ENCODE measurements at places on chromosomes 3 and 15.

GRCh38 chr15:88900309-88900981 lies 5.1 kb upstream of the HAPLN3 start:
- no peak for DNase-seq

DNA sequence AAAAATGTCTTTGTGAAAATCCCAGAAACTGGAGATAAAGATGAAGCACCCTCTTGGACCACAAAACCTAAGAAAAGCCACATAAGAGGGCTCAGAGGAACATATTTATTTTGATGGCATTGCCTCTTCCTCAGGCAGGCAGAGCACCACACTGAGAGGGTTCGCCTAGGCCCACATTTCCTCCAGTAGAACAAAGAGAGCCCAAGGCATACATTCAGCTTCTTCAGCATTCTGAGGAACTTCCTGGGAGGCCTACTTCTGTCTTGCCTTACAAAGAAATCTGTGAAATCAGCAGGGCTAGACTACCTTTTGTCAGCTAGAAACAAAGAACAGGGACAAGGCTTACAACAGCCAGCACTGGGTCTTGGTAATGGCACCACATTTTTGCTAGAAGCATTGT lies 1325.3 kb downstream of the SI start:
- DNase-seq = no peak

- no peak for DNase-seq
These were observed 15.8 kb downstream of the EFCAB12 start for GRCh38 chr3:129412542-129413198.

DNA sequence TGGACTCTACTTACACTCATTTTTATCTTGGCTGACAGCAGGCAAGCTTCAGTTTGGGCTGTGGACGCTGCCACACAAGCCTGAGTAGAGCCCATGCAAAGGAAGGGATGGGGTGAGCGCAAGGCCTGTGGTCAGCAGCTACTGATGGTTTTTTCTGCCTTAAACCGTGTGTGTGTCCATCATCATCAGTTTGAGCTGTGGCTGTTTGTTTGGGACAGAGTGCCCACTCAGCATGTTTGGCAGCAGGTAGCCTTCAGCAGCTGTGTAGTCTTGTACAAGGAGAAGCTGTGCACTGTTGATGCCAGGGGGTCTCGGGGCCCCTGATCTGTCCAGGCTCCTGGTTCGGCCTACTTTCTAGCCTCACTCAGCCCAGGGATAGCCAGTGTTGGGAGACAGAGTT lies 3.5 kb downstream of the RBM15B start:
- no peak for DNase-seq

DNA sequence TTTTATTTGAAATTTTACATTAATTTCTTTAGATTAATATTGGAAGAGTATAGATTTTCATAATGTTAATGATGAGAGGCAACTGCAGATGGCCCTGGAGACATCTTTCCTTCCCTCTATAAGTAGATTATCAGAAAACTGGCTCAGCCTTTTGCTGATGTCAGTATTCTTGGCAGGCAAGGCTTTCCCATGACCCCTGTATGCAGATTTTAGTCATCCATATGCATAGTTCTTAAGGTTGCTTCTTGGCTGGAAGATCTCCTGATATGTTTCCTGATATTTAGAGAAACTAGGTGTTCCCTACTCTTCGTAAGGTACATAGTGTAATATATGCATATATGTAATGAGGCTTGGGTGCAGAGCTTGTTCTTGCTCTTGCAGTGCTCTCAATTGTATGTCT lies 911.4 kb downstream of the EPHA3 start:
- no peak for DNase-seq

DNA sequence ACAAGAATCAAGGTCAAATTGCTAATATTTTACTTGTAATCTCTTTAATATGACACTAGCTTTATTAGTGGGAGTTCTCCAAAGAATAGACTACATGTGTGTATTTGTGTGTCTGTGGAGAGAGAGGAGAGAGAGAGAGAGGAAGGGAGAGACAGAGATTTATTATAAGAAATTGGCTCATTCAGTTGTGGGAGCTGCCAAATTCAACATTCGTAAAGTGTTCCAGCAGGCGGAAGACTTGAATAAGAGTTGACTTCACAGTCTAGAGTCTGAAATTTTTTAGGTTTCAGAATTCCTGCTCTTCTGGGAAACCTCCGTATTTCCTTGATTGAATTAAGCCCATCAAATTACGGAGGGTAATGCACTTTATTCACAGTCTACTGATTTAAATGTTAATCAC lies 4.7 kb upstream of the CLDN1 start:
- no peak for DNase-seq

DNA sequence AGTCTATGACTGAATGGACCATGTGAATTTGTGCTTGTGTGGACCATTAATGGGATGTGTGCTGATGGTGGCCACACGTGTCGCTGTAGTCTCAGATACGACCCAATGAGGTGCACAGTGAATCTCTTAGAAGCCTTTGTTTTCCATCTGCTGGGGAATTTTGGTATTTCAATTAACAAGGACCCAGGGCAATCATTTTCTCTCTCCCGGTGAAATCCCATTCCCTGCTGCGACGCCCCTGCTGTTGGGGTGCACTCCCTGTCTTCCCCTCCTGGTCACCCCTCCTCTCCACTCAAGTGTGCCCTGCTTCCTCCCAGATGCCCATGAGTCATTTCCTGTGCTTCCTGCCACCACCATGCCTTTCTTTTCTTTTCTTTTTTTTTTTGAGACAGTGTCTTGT lies 32.7 kb downstream of the EBLN2 start:
- DNase-seq = no peak

GRCh38 chr3:134216191-134216764 lies 34.4 kb downstream of the RYK start:
- no peak for DNase-seq

GRCh38 chr3:66454464-66454859 lies 46.4 kb downstream of the LRIG1 start:
- no peak for DNase-seq

DNA sequence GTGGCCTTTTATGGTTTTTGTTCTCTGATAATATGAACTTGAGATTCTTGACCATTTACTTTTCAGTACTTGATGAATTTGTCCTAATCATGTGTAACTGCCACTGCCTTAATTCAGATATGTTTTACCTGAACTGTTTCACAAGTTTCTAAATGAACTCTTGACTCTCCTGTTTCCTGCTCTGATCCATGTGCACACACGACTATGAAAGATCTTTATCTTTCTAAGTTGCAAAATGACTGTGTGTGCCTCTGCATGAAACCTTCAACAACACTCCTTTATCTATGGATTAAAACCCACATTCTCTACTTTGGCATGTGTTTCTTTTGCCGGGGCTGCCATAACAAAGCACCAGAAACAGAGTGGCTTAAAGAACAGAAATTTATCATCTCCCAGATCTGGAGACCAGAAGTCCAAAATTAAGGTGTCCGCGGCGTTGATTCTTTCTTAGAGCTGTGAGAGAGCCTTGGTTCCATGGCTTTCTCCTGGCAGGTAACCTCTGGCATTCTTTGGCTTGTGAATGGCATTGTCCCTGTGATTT lies 275.0 kb downstream of the ADAMTSL3 start:
- DNase-seq = no peak

- DNase-seq = no peak
These were observed 55.3 kb upstream of the VILL start for GRCh38 chr3:37935290-37935668.

- DNase-seq = no peak
These were observed at the start of gene TOPAZ1 for GRCh38 chr3:44241706-44242105. TOPAZ1 (plus strand) TSS chr3:44241886; CDS start chr3:44242054, 168 bp downstream.

GRCh38 chr3:38039101-38039898 lies at the start of gene DLEC1:
DLEC1 (plus strand) TSS chr3:38039208; CDS start chr3:38039226, 18 bp downstream.
- DNase-seq = peak; percentile 60

- DNase-seq = no peak
These were observed 269.2 kb upstream of the LRTM1 start for GRCh38 chr3:55197021-55197420.

- DNase-seq = no peak
These were observed 37.6 kb upstream of the LRIG1 start for GRCh38 chr3:66538390-66538789.

- DNase-seq = no peak
These were observed 100.0 kb downstream of the ARPP21 start for GRCh38 chr3:35739181-35739809.

GRCh38 chr3:63523100-63523499 lies 129.4 kb upstream of the SNTN start:
- DNase-seq = no peak

DNA sequence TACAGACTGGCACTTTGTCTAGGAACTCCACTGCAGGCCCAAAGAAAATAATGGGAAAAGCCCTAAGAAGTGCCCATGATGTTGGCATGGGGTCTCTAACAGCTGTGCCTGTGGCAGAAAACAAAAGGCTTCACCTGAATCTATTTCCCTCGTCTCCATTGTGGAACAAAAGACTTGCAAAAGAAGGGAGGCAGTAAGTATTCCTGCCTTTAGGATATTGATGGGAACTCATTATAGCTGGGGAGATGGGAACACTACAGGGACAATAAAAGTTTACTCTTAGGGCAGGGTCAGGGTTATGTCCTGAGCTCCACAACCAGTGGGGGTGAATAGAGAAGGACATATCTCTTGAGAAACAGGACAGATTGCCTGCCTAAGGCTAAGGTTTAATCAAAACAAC lies 930.6 kb upstream of the EPHA6 start:
- no peak for DNase-seq

DNA sequence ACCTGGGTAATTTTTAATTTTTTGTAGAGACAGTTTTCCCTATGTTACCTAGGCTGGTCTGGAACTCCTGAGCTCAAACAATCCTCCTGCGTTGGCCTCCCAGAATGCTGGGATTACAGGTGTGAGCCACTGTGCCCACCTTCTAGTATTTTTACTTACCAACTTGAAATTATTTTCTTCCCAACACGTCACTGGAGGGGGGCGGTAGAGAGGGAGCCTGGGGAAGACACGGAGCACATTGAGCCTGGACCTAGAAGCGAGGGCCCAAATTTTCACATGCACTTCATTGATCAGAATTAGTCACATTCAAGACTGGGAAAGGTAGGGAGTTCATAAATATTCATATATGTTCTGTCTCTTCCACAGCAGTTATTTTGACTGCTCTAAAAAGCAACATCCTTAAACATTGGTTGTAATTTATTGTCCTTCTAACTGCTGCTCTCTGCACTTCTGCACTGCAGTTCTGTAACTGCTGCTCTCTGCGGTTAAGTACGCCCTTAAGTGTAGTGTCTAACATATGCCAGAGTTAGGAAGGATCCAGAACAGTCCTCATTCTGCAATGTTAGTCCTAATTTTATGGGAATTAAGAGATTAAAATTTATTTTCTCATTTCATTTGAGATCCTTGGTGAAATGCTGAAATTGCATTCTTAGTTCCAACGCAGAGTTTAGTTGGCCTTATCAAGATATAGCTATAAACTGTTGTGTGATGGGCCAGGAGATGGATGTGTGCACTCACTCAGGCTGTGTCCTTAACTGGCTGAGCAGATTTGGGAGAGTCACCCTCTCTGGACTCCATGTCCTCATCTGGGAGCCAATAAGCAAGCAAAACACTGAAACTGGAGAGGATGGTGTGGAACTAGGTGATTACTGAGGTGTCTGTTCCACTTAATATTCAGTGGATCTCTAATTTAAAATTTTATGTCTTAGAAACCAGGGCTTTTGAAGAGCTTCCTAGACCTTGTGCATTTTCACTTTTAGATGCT lies 98.2 kb downstream of the STRIT1 start:
- no peak for DNase-seq

- no peak for DNase-seq
These were observed 85.5 kb downstream of the NCEH1 start for GRCh38 chr3:172625404-172625803.

- no peak for DNase-seq
These were observed at the start of gene BOC for GRCh38 chr3:113211330-113212149. BOC (plus strand) TSS chr3:113211557; CDS start chr3:113249803, 38,246 bp downstream.

DNA sequence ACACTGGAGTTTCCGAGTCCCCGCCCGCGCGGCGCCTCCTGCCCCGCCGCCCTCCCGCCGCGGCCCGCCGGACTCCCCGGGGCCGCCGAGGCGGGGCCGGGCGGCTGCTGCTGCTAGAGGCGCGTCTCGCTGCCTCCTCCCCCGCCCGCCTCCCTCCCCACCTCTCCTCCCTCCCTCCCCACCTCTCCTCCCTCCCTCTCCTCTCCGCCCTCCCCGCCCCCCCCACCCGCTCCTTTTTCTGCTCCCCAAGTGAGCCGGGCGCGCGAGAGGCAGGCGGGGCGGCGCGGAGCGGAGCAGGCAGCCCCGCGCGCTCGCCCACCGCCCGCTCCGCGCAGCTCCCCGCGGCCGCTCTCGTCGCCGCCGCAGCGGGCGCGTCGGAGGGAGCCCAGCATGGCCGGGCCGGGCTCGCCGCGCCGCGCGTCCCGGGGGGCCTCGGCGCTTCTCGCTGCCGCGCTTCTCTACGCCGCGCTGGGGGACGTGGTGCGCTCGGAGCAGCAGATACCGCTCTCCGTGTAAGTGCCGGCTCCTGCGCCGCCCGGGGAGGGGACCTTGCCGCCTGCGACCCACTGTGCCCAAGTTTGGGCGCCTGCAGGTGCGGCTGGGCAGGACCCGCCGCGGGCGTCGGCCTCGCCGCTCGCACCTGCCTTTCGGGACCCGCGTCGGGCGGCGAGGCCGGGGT lies at the start of gene CACNA2D3:
TSS of gene CACNA2D3 (plus strand) at position 229 of the 679 bp plus-strand sequence.
- no peak for DNase-seq

DNA sequence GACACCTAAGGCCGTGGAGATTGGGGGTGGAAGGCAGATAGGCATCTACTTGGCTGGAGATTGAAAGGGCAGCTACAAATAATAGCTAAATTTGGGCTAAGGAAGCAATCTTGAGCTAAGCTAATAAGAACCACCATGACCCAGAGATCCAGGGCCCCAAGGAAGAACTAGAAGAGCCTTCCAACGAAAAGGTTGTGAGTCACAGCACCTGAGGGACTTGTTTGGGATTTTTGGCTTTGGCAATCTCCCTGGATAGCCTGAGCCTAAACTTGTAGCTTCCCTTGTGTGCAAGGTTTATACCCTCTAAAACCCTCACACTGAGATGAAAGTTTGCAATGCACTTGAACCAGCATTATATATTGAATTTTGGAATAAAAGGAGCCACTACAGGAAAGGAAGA lies 364.0 kb upstream of the IL12A start:
- DNase-seq = no peak

DNA sequence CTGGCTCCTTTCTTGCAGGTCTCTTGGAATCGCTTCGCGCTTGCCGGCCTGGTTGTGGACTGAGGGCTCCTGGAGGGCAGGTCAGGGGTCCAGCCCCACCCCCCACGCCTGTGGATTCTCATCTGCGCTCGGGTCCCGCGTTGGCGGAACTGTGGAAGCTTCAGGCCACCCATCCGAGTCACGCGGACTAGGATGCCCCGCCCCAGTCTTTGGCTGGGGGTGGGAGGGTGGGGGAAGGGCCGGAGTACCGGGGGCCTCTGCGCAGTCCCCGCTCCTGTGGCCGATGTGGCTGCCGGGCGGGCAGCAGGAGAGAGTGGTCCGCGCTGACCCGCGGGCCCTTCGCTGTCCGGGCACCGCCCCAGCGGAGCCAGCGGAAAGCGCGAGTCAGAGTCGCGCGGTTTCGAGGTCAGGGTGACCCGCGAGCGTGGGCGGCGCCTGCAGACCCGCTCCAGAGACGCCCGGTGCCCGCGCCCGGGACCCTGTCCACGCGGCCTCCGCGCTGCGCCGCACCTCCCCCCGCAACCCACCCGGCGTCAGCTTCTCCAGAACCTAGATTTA lies 114.2 kb downstream of the KLF13 start:
- no peak for DNase-seq

GRCh38 chr3:108936924-108937689 lies 16.6 kb downstream of the GUCA1C start:
- DNase-seq = no peak

- DNase-seq = no peak
These were observed 4.1 kb downstream of the LRIG1 start for GRCh38 chr3:66496746-66497145.

Measured in stimulated activated CD8-positive, alpha-beta memory T cell treated with anti-CD3 and anti-CD28 coated beads, Interleukin-4, amount 100 ng/mL, for 4 hours (primary cell).